ENCODE measurements at places on chromosomes 6 and 20. TPM values are rescaled to one million over a fixed set of nuclear protein-coding genes. Genes with fewer than 3 reads are reported as not detected.
A peak's percentile ranks its signal among the peaks of the same experiment; 100 is the strongest.

The FOXS1 gene
- total RNA-seq, result 0.24 TPM

The DEFB132 gene
- total RNA-seq, result not detected

DNA sequence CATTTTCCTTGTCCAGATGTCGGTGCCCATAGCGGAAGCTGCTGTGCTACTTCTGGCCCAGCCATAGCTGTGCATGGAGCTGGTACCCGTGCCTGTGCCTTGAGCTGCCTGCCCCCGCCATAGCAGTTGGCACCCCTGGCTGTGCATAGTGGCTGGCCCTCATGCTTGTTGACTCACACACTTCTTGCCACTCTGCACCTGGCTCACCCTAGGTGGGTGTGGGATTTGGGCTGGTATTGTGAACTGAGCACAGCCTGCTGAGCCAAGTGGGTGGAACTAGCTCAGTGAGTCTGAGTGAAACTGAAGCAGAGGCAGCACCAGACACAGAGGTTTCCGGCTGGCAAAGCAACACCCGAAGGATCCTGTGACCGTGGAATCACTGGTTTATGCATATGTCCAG is 689.5 kb upstream of the EYS start:
- no peak for DNase-seq

DNA sequence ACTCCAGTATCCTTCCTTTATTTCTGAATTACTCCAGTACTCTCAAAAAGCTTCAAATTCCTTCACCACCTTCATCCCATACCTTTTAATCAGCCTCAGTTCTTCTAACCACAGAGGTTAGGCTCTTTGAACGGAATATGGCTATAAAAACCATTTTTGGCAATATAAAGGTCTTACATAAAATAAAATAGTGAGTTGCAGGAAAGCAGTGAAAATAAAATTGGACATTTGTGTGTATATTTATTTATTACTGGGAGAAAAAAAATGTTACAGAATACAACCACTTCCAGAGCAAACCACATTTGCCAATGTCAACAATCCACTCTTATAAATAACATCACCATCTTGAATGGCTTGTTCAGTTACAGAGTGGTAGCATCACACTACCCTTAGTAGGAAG is 7.7 kb downstream of the HDDC2 start:
- DNase-seq, result no peak

DNA sequence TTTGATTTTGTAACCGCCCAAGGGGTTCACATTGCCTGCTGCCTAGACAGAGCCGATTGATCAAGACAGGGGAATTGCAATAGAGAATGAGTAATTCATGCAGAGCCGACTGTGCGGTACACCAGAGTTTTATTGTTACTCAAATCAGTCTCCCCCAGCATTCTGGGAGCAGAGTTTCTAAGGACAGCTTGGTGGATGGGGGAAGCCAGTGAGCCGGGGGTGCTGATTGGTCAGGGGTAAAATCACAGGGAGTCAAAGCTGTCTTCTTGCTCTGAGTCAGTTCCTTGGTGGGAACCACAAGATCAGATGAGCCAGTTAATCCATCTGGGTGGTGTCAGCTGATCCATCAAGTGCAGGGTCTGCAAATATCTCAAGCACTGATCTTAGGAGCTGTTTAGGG is 60.0 kb upstream of the EZR start:
- peak; percentile 97 for DNase-seq

- peak; percentile 35 for DNase-seq
Measured at GRCh38 chr6:85494547-85495536, 45.0 kb downstream of the NT5E start.

DNA sequence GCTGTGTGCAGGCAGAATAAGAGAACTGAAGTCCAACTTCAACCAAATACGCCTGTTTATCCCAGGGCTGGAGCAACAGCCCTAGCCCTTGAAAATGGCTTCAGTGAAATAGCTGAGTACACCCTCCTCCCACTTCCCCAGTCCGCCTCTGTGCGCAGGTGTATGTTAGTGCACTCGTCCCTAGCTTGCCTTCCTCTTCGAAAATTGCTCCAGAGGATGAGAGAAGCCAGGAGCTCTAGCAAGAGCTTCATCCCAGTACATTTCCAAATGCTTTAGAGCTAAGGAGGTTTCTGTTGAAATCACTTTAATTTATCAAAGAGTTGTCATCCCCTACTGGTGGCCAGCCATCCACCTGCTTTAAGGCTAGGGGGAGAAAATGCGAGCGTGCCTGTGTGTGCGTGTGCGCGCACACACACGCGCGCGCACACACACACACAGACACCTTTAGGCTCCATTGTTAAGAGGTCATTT is 5.4 kb upstream of the POU3F2 start:
- DNase-seq, result no peak

DNA sequence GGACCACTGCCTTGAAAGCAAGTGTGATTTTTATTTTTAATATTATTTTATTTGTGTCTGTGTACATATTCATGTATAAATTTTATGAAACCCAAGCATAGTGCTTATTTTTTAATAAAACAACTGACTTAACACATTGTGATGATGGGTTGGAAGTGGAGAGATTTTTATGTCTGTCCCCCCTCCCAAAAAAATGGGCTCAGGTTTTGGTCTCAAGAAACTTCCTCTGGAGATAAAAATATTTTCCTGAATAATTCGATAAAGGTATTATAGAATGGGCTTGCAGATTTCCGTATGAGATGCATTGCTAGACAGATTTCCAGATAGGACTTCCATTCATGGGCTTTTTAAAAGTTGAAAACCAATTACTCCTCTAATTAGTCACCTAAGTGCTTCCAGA is 2.7 kb downstream of the FOXQ1 start:
- no peak for DNase-seq
